Stimulated activated naive CD4-positive, alpha-beta T cell treated with Interleukin-2 at 50 U/mL for 16 hours (primary cell): ENCODE measurements at places on chromosomes 13 and 19.

- no peak for DNase-seq
Measured at GRCh38 chr13:106478116-106478515, 57.3 kb downstream of the EFNB2 start.

- DNase-seq: no peak
Measured at GRCh38 chr13:51958217-51958547, 53.1 kb downstream of the ATP7B start.

- no peak for DNase-seq
Measured at GRCh38 chr13:79917628-79918027, 423.3 kb downstream of the SPRY2 start.

- DNase-seq: no peak
Measured at GRCh38 chr19:7874897-7875273, 695 bp upstream of the PRR36 start.

- no peak for DNase-seq
Measured at GRCh38 chr19:46812977-46813838, 24.8 kb upstream of the SLC1A5 start.

- no peak for DNase-seq
Measured at GRCh38 chr19:6925386-6925785, 38.0 kb downstream of the ADGRE1 start.

GRCh38 chr13:42798118-42798517 is 16.7 kb downstream of the FAM216B start:
- no peak for DNase-seq

GRCh38 chr19:35224681-35225571 is 3.6 kb downstream of the FAM187B start:
- DNase-seq: no peak
